ENCODE measurements at places on chromosomes 2 and 18.

DNA sequence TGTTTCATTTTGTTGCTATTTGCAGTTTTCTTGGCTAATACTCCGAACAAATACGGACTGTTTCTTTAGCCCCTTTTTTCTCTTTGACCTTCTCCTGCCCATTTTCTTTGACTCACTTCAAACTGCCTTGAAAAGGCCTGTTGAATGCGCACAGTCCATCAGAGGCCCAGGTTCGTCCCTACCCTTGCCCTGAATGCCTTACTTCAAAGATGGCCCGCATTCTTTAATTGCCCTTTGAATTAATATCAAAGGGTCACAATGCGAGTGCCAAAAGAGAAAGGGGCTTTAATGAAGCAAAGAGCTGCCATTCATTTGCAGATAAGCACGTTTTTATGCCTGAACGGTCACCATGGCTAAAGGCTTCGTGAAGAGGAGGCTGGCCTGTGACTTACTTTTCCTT is 29.7 kb downstream of the PAX3 start:
- no peak for DNase-seq

- DNase-seq: no peak
Measured at GRCh38 chr18:53843113-53843760, 381.2 kb downstream of the MBD2 start.

GRCh38 chr2:219428469-219428868 is 6.2 kb upstream of the SPEG start:
- DNase-seq: no peak

DNA sequence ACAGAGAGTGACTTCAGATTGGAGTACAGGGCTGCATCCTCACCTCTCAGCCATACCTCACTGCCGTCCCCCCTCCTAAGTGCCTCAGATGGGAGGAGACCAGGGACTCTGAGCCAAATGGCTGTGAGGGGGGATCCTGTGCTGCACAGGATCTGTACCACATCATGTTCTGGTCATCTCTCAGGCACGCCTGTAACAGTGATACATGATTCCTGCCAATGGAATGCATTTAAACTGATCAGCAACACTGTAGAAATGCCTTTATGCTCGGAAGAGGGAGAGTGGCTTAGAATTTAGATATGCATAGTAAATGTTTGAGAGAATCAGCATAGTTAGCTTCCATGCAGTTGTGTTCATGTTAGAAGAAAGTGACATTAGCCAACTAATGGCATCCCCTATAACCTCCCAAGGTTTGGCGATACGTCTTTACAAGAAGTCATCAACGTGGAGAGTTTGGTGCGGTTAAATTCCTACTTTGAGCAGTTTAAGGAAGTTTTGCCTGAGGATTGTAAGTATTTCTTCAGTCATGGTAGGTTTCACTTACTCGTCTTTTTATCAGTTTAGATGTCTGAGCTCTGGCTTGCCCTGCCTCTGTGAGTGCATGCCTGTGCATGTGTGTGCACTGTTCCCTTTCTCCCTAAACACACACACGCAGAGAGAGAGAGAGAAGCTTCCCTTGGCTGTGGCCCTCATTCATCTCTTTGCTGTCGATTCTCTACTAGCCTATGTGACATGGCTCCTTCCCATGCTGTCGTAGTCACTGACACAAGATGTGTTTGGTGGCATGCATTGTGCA is 40.0 kb downstream of the COA5 start:
- no peak for DNase-seq

- DNase-seq: no peak
Measured at GRCh38 chr18:24190590-24190989, 51.7 kb downstream of the CABYR start.

GRCh38 chr18:36663312-36663711 is 165.5 kb downstream of the TPGS2 start:
- DNase-seq: no peak

DNA sequence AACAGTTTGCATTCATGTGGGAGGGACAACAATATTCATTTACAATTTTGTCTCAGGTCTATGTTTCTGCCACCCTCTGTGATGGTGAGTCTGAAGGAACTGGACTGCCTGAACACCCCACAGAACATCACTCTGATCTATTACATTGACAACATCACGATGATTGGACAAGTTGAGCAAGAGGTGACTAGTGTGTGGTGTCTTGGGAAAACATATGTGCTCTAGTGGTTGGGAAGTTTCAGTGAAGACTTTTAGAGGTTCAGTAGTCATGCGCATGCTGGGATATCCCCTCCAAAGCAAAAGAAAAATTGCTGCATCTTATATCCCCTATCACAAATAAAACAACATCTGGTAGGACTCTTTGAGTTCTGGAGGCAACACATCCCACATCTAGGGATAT is 18.6 kb upstream of the CTLA4 start:
- no peak for DNase-seq

DNA sequence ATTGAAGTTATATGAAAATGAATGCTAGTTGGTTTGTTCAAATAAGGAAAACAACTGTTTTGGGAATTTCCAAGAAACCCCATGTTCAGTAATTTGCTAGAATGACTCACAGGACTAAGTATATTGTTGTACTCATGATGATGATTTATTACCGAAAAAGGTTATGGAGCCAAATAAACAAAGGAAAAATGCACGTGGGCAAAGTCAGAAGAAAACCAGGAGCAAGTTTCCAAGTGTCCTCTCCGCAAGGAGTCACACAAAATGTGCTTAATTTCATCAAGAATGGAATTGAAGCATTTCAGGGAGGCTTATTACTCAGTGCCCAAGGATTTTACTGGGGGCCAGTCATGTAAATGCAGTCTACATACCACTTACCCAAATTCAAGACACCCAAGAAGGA is 1652.4 kb upstream of the TMEFF2 start:
- DNase-seq: no peak

Measured in stimulated activated CD4-positive, alpha-beta T cell treated with anti-CD3 and anti-CD28 coated beads, TNF-alpha, amount 100 ng/mL, for 24 hours (primary cell).